ENCODE measurements at places on chromosomes 3 and 15.

- H3K36me3 ChIP-seq: no peaks in the 10 kb centered on the region
- no peak overlapping the region for H3K4me3 ChIP-seq
- H3K27me3 ChIP-seq: no peaks in the 10 kb centered on the region
- H3K27ac ChIP-seq: no peak overlapping the region
- DNase-seq: no peak
Observed at GRCh38 chr15:70516408-70517193, 246.8 kb downstream of the UACA start.

- no peaks in the 10 kb centered on the region for H3K4me1 ChIP-seq
- H3K4me3 ChIP-seq: no peak overlapping the region
- H3K27ac ChIP-seq: no peak overlapping the region
- DNase-seq: no peak
- no peaks in the 10 kb centered on the region for H3K27me3 ChIP-seq
- H3K36me3 ChIP-seq: no peaks in the 10 kb centered on the region
Observed at GRCh38 chr3:116045314-116045713, 400.0 kb downstream of the LSAMP start.

- no peak for DNase-seq
- H3K36me3 ChIP-seq: no peaks in the 10 kb centered on the region
- H3K4me1 ChIP-seq: no peaks in the 10 kb centered on the region
Observed at GRCh38 chr15:66923438-66923881, 141.9 kb upstream of the SMAD3 start.

DNA sequence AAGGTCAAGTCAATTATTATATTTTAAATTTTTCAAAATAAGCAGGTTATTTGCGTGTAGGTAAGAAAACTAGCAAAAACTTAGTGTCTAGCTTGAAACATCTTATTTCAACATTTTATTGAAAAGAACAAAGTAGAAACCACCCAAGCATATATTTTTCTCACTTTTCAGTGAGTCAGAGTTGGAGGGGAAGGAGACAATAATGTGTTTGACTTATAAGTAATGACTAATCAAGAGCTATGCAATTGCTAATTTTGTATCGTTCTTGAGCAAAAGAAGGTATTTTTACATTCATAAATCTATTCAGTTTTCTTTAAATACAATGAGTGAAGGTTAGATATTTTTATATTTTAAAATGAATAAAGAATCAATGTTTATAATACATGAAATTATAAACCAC is 54.4 kb upstream of the P2RY1 start:
- no peak for DNase-seq
- H3K27ac ChIP-seq: no peak overlapping the region
- no peaks in the 10 kb centered on the region for H3K4me1 ChIP-seq
- H3K27me3 ChIP-seq: no peaks in the 10 kb centered on the region
- no peaks in the 10 kb centered on the region for H3K36me3 ChIP-seq

GRCh38 chr3:99172736-99173657 is 271.5 kb upstream of the DCBLD2 start:
- H3K27ac ChIP-seq: no peak overlapping the region
- H3K4me1 ChIP-seq: no peaks in the 10 kb centered on the region
- peak; percentile 69 for DNase-seq
- no peaks in the 10 kb centered on the region for H3K27me3 ChIP-seq

DNA sequence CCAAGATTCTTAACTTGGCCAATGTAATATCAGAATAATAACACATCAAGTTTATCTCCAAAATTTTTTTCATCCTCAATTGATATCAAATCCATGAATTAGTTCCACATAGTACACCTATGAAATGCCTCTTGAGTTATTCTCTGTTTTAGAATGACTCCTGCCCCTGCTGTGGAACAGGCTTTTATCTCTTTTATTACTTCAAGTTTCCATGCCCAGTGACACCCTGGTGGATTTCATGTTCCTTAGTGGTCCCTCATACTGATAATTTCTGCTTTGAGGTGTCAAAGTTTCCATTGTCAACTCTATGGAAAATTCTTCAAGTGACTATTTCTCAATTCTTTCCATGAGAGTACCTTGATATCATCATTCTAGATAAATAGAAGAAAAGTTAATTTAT is 24.6 kb downstream of the PLSCR1 start:
- H3K36me3 ChIP-seq: no peaks in the 10 kb centered on the region
- no peaks in the 10 kb centered on the region for H3K27me3 ChIP-seq
- DNase-seq: no peak
- no peak overlapping the region for H3K27ac ChIP-seq

DNA sequence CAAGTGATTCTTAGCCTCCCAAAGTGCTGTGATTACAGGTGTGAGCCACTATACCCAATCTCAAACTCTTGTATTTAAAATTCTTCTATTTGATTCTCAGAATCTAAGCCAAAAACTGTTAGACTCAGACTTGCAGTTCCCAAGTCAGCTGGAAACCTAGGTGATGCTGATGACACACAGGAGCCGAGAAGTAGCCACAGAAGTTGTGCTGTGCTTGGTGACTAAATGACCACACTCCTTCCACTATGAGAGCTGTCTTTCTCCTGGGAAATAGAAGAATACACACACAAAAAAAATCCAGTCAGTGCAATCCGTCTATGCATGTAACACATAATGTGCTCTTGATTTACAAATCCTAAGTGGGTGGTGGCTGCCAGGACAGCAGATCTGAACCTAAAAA is 33.9 kb downstream of the ILDR1 start:
- no peak overlapping the region for H3K4me3 ChIP-seq
- no peaks in the 10 kb centered on the region for H3K4me1 ChIP-seq
- no peak overlapping the region for H3K27ac ChIP-seq
- no peaks in the 10 kb centered on the region for H3K36me3 ChIP-seq
- no peak for DNase-seq

GRCh38 chr3:112132088-112132487 is 960 bp downstream of the GCSAM start:
- H3K27ac ChIP-seq: no peak overlapping the region
- DNase-seq: no peak
- no peak overlapping the region for H3K4me3 ChIP-seq
- 0 out of 2 replicates have a peak, but pooled peaks cover 1% of the 10 kb centered on the region for H3K4me1 ChIP-seq

- peaks cover 79% of the 10 kb centered on the region for H3K27me3 ChIP-seq
- H3K36me3 ChIP-seq: no peaks in the 10 kb centered on the region
- no peak for DNase-seq
- peak overlapping the region; percentile 29 for H3K4me3 ChIP-seq
- H3K27ac ChIP-seq: no peak overlapping the region
Observed at GRCh38 chr15:96327155-96327741, 3.3 kb upstream of the NR2F2 start.

DNA sequence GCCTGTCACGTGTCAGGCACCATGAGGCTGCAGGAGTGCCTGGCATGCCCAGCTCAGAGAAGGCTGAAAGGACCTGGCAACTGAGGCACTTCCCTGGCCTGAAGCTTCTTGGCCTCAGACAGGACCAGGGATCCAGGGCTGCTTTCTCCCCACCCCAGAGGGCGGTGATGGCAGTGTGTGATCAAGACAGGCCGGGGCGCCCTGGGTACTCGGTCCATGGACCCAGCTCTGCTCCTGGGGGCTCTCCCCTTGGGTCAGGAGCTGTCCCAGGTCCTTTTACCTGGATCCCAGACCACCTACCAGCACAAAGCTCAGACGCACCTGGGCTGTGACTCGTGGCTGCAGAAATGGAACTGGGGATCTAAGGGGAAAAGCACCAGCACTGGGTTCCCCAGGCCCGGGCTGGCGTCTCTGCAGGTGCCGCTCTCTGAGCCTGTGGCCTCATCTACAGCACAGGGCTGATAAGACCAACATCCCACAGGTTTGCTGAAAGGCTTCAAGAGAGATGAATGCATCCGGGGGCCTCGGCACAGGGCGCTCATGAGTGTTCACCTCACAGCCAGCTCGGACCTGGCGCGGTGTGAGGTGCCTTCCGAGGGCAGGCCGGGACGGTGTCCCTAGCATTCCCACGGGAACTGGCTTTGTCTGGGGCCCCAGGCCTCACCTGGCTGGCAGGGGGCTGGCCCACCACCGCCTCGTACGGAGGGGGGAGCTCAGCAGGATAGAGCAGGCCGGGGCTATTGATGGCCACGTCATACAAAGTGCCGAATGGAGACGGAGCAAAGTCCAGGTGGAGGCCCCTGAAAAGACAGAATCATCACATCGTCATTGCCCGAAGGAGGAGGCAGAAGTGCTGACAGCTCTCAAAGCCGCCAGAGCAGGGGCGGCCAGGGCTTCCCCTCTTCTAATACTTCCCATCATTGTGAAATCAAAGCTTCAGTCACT is 133.6 kb downstream of the NSMCE3 start:
- H3K27ac ChIP-seq: no peak overlapping the region
- peaks cover 8% of the 10 kb centered on the region for H3K4me1 ChIP-seq
- no peaks in the 10 kb centered on the region for H3K36me3 ChIP-seq

GRCh38 chr3:52381623-52382022 is 63.3 kb downstream of the SEMA3G start:
- H3K36me3 ChIP-seq: no peaks in the 10 kb centered on the region
- H3K4me3 ChIP-seq: no peak overlapping the region

DNA sequence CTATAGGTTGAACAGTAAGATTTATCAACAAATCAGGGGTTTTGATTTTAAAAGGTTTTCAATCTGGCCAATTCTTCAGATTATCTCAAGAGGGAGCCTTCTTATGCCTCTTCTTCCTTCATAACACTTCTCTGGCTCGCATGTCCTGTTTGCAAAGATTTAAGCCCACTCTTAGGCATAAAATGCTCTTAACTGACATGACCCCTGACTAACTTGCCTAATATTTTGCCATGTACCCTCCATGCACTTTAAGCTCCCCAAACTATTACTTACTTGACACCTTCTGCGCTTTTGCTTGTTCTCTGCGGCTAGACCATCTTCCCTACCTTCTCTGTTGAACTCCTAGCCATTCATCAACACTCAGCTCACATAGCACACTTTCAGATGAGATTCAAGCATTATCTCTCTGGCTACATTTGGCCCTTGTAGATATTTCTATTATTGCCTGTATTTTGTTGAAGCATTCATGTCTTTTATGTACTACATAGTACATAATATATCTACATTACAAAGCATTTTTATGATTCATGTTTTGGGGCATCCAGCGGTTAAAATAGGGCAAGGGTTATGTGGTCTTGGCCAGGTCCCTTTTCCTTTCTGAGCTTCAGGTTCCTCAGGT is 1.0 kb upstream of the ARIH1 start:
- H3K27me3 ChIP-seq: no peaks in the 10 kb centered on the region
- peaks cover 14% of the 10 kb centered on the region for H3K36me3 ChIP-seq
- DNase-seq: no peak
- H3K4me3 ChIP-seq: peak overlapping the region; percentile 91

DNA sequence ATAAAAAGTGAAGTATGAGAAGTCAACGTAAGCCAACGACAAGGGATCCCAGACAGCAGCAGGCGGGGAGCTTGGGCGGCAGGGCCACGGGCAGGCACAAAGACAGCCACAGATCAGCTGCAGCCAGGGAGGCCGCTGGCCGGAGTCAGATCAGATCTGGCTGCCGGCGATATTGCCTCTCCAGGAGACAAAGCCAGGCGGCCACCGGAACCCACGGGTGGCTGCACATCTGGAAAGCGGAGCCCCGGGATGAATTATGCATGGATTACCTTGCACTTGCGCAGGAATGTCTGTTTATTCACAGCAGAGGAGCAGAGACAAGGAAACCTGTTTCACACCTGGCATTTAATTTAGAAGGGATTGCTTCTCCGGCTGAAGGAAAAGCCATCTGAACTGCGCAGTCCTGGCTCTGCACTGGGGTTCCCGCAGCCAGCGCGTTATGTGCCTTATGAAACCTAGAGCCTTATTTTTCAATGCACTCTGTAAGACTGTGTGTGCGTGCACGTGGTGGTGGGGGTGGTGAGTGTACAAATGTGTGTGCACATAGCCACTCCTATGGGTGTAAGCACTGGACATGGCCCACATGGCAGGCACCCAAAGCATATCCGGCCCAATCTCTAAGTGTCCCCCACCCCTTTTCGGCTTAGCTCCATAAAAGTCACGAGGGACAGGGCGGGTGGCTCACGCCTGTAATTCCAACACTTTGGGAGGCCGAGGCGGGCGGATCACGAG is 427.8 kb upstream of the MCTP2 start:
- no peak overlapping the region for H3K4me3 ChIP-seq
- no peaks in the 10 kb centered on the region for H3K36me3 ChIP-seq
- H3K4me1 ChIP-seq: no peaks in the 10 kb centered on the region
- no peaks in the 10 kb centered on the region for H3K27me3 ChIP-seq
- no peak for DNase-seq

DNA sequence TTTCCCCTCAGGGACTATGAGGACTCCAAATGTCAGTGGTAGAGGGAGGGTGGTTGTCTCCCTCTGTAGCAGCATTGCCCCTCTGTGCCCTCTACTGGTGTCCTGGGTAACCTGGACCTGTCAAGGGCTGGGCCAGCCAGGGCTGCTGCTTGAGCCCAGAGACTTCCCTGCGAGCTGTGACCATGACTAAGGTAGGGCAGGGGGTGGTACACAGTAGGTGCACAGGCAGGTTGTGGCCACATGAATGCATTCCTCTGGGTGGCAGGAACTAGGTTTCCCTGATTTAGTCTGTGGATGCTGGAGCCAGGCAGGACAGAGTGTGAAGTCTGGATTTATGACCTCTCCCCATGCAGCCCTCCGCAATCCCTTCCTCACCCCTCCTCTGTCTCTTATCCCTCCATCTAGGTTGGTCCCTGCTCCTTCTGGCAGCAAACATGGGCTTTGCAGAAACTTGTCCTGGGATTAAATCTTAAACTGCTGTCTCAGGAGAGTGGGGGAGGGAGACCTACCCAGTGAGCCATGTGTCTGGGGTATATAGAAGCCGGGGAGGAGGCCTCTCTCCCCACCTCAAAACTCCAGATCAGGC is 8.7 kb upstream of the SEMA3F start:
- H3K4me1 ChIP-seq: peaks cover 19% of the 10 kb centered on the region
- no peaks in the 10 kb centered on the region for H3K27me3 ChIP-seq
- no peak for DNase-seq
- H3K4me3 ChIP-seq: no peak overlapping the region

GRCh38 chr3:12796171-12797123 is at the start of gene CAND2:
TSS of gene CAND2 (plus strand) at chr3:12796680. CDS start at chr3:12796721, 41 bp downstream.
- no peaks in the 10 kb centered on the region for H3K36me3 ChIP-seq
- DNase-seq: peak; percentile 71
- H3K4me1 ChIP-seq: peaks cover 2% of the 10 kb centered on the region
- no peaks in the 10 kb centered on the region for H3K27me3 ChIP-seq
- peak within 1 kb of the TSS; percentile 82 for H3K4me3 ChIP-seq

GRCh38 chr3:108024146-108024850 is 66.5 kb downstream of the CD47 start:
- no peaks in the 10 kb centered on the region for H3K36me3 ChIP-seq
- no peak overlapping the region for H3K4me3 ChIP-seq
- no peak for DNase-seq
- no peak overlapping the region for H3K27ac ChIP-seq

- H3K27me3 ChIP-seq: no peaks in the 10 kb centered on the region
- H3K4me3 ChIP-seq: no peak overlapping the region
- H3K36me3 ChIP-seq: no peaks in the 10 kb centered on the region
- no peaks in the 10 kb centered on the region for H3K4me1 ChIP-seq
Observed at GRCh38 chr3:142098964-142099363, 50.4 kb downstream of the TFDP2 start.

DNA sequence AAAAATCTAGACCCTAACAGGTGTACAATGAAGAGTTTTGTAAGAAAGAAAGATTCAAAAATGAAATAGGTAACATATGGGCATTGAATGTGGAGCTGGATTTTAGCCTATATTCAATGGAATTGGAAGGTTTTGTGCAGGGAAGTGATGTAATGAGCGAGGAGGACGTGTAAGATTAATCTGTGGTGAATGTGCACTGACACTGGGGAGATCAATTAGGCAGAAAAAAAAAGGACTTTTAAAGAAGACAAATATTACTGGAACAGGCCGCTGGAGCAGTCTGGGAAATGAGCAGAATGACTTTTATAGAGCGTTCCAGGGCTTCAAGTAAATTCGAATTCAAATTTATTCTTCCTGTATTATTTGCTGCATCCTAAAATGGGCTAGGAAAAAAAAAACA is 55.2 kb downstream of the PDIA5 start:
- peaks cover 2% of the 10 kb centered on the region for H3K4me1 ChIP-seq
- 0 out of 2 replicates have a peak, but pooled peaks cover 2% of the 10 kb centered on the region for H3K36me3 ChIP-seq
- DNase-seq: no peak
- no peak overlapping the region for H3K27ac ChIP-seq
- H3K27me3 ChIP-seq: no peaks in the 10 kb centered on the region
